Daoy (cell line): ENCODE measurements at places on chromosomes 1 and 21. TPM values are rescaled to one million over a fixed set of nuclear protein-coding genes. Genes with fewer than 3 reads are reported as not detected.

- no peak for DNase-seq
These were observed 144.5 kb upstream of the L1TD1 start for GRCh38 chr1:62050165-62050564.

GRCh38 chr1:152022474-152022873 lies 14.3 kb downstream of the S100A11 start:
- DNase-seq = no peak

- DNase-seq = peak; percentile 80
These were observed 76.3 kb upstream of the BEND5 start for GRCh38 chr1:48853006-48853405.

DNA sequence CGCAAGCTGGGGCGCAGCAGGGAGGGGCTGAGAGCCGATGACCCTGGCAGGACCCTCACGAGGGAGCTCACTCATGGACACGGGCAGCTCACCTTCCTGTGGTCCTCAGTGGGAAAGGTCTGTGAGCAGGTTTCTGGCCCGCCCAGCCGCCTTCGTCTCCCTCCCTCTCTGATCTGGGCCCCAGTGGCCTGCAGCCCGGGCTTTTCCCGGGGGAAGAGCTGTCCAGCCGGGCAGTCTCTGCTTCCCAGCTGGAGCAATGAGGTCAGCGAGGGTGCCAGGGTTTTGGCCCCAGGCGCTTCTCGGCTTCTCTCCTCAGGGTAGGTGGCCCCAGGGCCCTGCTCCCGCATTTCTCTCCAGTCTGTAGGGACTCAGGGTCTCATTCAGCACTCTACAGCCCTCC lies 22.2 kb upstream of the ARHGEF16 start:
- no peak for DNase-seq

Gene PTAFR
- total RNA-seq = 0.17 and 0.89 TPM in 2 replicates

DNA sequence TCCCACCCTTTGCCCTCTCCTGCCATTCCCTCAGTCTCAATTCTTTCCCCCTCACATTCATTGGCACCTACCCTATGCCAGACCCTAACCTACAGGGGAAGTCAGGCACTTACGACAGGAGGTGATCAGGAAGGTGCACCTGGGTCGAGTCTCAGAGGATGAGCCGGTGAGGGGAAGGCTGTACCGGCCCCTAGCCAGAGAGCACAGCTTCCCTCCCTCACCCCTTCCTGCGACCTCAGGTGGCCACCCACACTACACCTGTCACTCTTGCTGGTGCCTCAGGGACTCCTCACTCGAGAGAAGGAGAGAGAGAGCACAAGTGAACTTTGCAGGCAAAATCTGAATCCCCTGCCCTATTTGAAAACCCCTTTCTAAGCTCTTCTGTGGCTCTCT lies 1.7 kb upstream of the MYOM3 start:
- DNase-seq = no peak

Gene C1orf116
- total RNA-seq = 0.11 TPM in 1 of 2 replicates, not detected in the other

GRCh38 chr1:154442006-154442740 lies 37.0 kb downstream of the IL6R start:
- DNase-seq = peak; percentile 80

GRCh38 chr1:239657291-239657690 lies 270.9 kb downstream of the CHRM3 start:
- DNase-seq = no peak

- no peak for DNase-seq
These were observed 33.0 kb downstream of the LAMC2 start for GRCh38 chr1:183218971-183219615.

DNA sequence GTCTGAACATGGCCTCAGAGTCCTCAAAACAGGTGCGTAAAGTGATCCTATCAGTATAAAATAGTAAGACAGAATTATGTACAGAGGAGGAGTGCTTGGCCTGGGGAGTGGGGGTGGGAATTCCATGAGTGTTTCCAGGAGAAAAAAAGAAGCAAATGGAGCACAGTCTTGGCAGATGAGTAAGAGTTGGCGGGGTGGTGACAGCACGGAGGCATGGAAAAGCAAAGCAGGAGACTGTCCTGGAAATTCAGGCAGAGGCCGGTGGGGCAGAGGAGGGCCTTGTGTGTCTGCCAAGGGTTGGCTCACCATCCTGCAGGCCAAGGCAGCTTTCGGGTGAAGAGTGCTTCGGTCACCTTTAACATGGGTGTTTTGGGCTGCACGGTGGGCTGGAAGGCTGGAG lies 63.4 kb downstream of the OPTC start:
- DNase-seq = peak; percentile 91

GRCh38 chr1:54815086-54815876 lies 14.2 kb upstream of the TTC22 start:
- DNase-seq = no peak

- DNase-seq = no peak
These were observed at the start of gene CD247 for GRCh38 chr1:167518331-167518700. CD247 (minus strand) TSS chr1:167518529; CDS start chr1:167518465, 64 bp downstream.
